Activated gamma-delta T cell (primary cell): ENCODE measurements at places on chromosomes 5 and 9.

GRCh38 chr5:150645070-150645700 is 4.7 kb downstream of the SYNPO start:
- DNase-seq = no peak

DNA sequence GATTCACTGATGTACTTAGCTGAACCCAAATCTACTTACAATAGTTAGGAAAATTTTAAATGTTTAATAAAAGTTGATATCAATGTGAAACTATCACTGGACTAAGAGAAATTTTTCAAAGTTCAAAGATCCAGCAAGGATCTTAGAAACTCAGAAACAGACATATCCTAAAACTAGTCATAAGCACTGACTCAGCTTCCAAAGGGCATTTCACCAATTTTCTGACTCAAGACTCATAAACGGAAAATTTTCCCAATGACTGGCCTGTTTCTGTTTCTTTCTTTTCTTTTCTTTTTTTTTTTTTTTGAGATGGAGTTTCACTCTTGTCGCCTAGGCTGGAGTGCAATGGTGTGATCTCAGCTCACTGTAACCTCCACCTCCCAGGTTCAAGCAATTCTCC is 66.6 kb downstream of the CDC14B start:
- DNase-seq = no peak

DNA sequence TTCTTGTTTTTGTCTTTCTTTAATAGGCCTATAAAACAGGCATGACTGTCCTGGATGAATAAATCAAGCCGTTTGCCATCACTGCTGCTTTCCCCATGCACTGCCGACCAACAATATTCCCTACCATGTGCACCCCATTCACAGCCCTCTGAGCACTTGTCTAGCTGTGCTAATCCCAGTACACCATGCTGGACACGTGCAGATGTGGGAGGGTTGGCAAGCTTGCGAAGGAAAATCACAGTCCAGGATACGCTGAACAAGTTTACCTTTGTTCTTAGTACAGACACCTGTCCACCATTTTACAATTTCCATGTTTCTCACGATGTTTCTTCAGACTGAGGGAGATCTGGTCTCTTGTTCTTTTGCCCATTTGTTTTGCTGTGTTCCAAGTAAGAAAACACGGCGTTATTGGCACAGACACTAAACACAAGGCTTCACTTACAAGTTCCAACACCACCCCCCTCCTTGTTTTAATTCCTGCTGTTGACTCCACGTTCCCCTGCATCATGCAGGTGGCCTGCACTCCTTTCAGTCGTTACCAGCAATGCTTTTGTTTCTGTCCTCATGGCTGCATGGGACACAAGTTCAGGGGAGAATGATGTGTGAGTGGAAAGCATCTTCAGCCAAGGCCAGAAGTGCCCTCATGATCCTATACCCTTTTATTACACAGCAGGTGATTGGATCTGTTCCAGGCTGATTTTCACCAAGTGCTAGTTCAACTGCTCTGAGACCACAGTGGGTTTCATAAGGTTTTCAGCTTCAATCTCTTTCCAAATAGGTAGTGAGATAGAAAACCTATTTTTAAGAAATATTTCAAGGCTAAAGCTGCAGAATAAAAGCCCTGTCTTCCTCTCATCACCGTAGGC is 608.9 kb downstream of the IRX1 start:
- no peak for DNase-seq

DNA sequence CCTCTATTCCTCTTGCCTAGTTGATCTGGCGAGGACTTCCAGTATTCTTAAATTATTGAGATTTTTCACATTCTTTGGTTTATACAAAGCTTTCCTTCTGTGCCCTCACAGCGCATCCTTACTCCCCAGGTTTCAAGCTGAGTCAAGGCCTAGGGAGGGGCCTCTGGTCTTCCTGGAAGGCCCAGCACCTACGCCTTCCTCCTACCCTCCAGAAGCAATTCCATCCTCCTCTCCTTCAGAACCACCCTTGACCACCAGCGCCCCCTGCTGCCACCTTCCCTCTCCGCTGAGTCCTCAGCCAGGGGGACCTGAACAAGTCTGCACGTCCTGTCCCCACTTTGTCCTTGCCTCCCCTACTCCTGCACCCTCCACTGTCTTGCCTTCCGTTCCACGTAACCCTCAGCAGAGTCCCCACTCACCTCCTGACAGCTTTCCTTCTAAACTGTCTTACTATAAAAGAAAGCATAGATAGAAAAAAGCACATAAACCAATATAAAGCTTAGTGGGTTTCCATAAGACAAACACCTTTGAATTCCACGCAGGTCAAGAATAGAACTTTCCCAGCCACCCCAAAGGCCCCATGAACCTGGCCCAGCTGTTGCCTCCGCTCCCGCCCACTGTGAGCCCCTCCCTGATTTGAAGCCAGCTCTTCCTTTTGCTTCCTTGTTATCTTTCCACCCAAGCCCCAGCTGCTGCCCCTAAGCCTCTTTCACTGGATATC is 63.0 kb upstream of the CTSL start:
- DNase-seq = no peak

- no peak for DNase-seq
Observed at GRCh38 chr5:103962023-103962422, 399.4 kb upstream of the NUDT12 start.

DNA sequence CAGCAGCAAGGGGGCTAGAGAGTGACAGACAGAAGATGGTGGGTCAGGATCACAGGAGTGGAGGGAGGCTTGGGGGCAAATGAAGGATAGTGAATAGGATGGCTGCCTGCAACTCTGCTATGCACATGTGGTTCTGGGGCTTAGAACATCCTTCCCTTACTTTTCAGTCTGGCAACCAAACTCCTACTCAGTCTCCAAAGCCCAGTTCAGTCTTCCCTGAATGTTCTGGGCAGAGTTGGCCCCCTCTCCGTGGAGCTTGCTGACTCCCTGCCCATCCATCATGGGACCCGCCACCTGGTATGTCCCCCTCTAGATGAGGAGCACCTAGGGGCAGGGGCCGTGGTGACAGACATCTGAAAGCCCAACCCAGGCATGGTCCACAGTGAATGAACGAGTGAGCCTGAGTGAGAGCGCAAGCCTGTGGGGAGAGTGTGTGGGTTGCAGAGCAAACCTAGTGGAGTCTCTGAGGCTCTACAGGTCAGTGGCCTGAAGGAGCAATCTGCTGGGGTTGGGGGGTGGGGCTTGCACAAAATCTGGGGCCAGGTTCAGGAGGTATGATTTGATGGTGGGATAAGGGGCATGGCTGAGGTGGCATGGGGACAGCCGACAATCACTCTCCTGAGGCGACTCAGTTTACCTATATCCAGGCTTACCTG is 180.6 kb downstream of the FGF18 start:
- no peak for DNase-seq

GRCh38 chr5:95668216-95668615 is 14.6 kb downstream of the SPATA9 start:
- no peak for DNase-seq

DNA sequence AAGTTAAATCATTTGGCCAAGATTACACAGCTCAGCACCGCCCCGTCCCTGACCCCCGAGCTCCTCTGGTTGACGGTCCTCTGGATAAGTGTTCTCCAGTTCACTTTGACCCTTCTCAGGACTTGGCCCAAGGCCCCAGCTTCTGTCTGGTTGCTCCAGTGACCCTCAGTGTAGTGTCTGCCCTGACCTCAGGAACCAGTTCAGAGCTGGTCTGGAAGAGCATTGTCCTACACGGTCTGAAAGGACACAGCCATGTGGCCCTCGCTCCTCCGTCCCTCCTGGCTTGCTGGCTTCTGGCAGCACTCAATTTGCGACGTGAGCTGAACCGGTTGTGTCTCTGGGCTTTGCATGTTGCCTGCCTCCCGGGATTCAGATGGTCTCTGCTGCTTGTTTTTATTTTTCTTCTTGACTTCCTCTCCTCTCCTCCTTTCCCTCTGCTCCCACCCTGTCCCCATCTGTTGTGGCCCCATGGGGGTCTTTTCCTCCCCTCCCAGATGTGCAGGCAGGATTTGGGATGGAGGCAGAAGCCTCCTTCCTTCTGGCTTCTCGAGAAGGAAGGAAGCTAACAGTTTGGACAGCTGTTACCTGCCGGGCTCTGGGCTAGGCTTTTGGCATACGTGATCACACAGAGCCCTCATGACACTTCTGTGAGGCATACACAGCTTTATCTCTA is 72.0 kb downstream of the PPARGC1B start:
- no peak for DNase-seq

- DNase-seq = no peak
Observed at GRCh38 chr5:37837414-37838032, 2.3 kb downstream of the GDNF start.
